Adrenal gland (tissue), 19 donors: ENCODE measurements at places on chromosomes 1 and 21.
A peak's percentile ranks its signal among the peaks of the same experiment; 100 is the strongest.

- DNase-seq, result no peak
Observed at GRCh38 chr1:240956020-240956419, 344.1 kb upstream of the GREM2 start.

- DNase-seq, result no peak
Observed at GRCh38 chr1:81237473-81238089, 563.2 kb upstream of the ADGRL2 start.

GRCh38 chr1:242836423-242836822 lies 311.9 kb upstream of the PLD5 start:
- DNase-seq, result no peak

- no peak for DNase-seq
Observed at GRCh38 chr1:224087286-224087794, 26.6 kb upstream of the FBXO28 start.

- no peak for DNase-seq
Observed at GRCh38 chr1:183274836-183275235, 88.8 kb downstream of the LAMC2 start.

DNA sequence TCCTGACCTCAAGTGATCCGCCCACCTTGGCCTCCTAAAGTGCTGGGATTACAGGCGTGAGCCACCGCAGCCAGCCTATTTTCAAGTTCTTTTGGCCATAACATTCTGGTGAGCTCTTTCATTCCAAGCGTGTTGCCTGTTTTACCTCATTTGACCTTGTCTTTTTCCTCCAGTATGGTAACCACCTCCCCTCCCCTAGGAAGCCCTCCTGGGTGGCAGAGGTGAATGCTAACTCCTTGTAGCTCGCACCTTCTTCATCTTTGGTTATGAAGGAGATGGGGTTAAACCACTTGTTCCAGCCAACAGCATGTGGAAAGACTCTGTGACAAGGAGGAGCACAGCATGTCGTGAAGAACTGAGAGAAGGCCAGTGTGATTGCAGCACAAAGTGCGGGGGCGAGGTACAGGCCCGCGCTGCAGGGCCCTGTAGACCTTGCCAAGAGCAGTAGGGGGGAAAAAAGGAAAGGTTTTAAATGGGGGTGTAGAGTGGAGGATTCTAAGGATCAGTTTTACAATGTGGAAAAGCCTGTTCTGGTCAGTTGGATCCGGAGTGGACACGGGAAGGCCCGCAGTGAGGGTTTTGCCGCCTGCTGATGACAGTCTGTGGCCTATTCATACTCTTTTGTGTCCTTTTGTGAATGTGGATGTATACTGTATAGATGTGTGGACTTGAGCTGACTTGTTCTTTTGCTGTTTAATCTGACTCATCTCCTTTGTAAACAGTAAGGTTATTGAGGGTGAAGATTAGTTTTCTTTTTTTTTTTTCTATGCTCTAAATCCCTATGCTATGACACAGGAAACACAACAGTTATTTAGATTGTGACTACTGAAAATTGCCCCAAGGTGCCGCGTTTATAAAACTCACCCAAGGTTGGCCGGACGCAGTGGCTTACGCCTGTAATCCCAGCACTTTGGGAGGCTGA lies 7.5 kb upstream of the ZNF436 start:
- DNase-seq, result peak; percentile 68
